Mesenchymal stem cell (in vitro differentiated cells and primary cell): ENCODE measurements at places on chromosomes 5 and 9.
A peak's percentile ranks its signal among the peaks of the same experiment; 100 is the strongest.

DNA sequence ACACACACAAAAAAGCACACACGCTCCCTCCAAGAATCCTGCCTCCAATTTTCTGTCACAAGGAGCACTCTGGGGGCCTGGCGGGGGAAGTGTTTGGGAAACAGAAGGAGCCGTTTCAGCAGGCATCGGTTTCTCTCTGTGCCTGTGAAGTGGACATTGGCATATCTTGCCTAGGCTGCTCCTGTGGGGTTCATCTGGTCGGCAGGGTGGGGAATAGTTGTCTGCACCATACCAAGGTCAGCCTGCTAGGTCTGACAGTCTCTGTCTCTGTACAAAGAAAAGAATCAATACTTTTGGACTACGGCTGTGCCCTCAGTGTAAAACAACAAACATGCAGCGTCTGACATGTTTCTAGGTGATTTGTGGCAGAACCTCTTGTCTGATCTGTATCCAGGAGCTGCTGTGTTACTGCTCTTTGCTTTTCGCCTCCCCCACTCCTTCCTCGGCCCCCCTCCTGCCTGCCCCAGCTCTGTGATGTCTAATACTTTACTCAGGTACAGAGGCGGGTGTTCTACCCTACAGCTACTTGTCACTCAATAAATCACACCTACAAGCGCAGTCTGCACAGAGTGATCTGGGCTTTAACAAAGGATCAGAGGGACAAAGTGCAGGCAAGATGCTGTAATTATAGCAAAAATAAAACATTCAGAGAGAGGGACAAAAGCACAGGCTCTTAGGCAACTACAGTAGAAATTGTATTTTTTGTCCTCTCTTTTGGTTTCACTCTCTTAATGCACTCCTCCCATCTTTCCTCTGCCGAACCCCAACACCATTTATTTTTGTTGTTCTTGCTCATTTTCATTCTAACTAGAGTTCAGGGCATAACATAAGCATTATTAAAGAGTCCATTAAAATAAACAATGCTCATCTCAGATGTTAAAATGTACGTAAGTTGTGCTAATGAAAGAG lies 216.7 kb downstream of the BNC2 start:
- peak; percentile 54 for DNase-seq

- no peak for DNase-seq
Measured at GRCh38 chr9:14198047-14198840, 115.7 kb downstream of the NFIB start.

GRCh38 chr5:123756816-123757215 lies 244.8 kb downstream of the CSNK1G3 start:
- no peak for DNase-seq

- peak; percentile 47 for DNase-seq
Measured at GRCh38 chr5:74916831-74917710, 50.9 kb upstream of the FAM169A start.

DNA sequence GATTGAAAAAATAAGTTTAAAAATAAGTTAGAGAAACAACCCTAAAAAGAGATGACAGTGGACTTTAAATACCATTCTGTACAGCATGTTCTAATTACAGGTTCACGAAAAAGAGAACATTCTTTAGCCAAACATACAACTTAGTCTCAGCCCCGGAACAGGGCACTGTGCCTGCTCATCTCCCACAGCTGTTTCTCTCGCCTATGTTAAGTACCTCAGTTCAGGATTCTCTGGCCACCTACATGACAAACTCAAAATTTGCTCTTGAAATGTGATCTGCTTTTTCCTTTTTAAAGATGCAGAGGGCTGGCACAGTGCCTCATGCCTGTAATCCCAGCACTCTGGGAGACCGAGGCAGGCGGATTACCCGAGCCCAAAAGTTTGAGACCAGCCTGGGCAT lies 52.3 kb downstream of the MYO10 start:
- DNase-seq, result no peak

DNA sequence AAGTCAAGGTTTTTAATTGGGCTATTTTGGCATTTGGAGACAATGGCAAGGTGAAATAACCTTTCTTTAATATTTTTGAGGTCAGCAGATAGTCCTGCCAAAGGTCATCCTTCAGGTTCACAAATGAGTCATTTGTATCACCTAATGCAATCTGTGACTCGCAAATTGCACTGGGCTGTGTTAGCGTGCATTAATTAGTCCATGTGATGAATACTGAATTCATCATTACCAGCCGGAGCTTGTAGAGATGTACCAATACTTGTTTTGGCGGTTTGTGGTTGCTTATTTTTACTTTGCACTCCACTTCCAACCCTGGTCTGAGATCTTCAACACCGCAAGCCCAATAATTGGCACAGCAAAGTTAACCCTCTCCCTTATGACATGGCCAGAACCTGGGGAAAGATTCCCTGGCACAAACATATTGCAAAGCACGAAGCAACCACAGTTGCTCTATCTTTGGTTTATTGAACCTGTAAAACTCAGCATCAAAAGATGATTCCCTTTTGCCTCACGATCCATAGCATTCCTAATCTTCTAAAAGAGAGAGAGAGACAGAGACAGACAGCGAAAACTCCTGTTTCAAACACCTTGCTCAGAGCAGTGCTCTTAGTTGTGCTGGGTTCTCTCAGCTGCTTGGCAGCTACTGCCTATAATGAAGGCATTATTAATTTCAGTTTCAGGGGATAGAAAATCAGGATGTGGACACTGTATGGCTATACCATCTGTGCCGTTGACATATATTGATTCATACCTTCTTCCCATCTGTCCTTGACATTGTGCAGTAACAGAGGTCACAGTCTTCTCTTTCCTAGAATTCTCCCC lies 178.1 kb downstream of the EBF1 start:
- no peak for DNase-seq
